Neuronal stem cell (in vitro differentiated cells): ENCODE measurements at places on chromosomes 3 and 15.

GRCh38 chr3:71226565-71227269 lies 356.8 kb downstream of the FOXP1 start:
- no peak for DNase-seq

DNA sequence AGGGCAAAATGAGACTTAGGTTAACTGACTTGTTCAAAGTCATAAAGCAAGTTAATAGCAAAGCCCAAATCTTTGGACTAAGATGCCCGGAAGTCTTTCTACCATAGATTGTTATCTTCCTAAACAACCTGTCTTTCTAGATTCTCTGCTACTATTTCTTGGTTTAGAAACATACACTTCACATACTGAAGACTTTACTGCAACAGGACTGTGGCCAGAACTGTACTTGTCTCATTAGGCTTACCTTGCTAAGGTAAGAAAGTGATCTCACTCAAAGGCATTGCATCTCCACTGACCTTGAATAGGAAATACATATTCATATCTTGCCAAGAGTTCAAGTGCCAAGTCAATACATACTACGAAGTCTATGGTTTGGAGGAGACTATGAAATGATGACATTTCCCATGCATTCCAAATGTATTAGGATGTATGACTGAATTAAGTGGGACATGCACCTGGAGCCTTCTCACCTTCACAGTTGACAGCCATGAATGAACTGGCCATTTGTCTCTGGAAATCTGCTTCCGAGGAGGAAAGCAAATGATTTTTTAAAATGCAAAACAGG lies 5.0 kb downstream of the ZDHHC3 start:
- DNase-seq: no peak

DNA sequence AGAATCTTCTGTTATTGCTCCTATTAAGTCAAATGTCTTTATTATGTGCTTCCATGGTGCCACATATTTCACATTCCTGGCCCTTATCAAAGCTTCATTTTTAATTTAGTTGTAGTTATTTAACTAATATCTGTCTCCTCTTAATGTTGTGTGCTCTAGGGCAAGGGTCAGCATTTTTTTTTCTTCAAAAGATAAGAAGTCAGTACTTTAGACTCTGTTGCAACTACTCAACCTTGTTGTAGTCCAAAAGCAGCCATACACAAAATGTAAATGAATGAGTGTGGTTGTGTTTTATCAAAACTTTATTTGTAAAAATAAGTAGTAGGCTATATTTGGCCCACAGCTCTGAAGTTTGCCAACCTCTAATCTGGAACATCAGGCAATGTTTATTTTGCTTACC lies 394.7 kb upstream of the CBLB start:
- no peak for DNase-seq

- DNase-seq: no peak
These were observed 34.9 kb upstream of the TTBK2 start for GRCh38 chr15:42955518-42955917.

- DNase-seq: no peak
These were observed 55.8 kb downstream of the PRKCI start for GRCh38 chr3:170277833-170278580.

GRCh38 chr3:114896978-114897377 lies 250.1 kb downstream of the ZBTB20 start:
- no peak for DNase-seq

GRCh38 chr3:183046883-183047282 lies 52.4 kb downstream of the MCCC1 start:
- DNase-seq: no peak

DNA sequence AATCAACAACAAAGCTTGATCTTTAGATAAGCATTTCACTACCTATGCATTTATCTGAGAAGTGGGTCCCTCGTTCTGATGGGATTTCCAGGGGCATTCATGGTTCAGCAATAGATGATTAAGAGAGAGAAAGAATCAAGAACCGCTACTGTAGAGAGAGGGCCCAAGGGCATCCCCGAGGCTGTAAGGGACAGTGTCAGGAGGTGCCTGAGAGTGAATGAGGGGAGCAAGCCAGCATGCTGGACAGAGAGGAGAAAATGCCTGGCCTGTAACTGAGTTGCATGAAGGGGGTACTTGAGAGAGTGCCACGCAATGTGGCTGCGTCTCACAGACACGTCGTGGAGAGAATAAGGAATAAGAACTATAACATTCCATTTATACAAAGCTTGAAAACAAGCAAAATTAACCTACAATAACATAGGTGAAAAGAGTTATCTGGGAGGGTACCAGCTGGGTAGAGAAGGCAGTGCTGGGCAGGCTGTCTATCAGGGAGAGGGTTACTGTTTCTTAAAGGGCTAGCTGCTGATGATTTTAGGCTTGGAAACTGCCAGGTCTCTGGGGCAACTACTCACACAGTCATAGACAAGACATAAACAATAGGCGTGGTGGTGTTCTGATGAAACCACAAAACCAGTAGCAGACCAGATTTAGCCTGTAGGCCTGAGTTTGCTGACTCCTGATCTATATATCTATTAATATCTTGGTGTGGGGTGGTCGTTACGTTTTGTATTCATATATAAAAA lies 374.6 kb upstream of the CFAP20DC start:
- DNase-seq: no peak

DNA sequence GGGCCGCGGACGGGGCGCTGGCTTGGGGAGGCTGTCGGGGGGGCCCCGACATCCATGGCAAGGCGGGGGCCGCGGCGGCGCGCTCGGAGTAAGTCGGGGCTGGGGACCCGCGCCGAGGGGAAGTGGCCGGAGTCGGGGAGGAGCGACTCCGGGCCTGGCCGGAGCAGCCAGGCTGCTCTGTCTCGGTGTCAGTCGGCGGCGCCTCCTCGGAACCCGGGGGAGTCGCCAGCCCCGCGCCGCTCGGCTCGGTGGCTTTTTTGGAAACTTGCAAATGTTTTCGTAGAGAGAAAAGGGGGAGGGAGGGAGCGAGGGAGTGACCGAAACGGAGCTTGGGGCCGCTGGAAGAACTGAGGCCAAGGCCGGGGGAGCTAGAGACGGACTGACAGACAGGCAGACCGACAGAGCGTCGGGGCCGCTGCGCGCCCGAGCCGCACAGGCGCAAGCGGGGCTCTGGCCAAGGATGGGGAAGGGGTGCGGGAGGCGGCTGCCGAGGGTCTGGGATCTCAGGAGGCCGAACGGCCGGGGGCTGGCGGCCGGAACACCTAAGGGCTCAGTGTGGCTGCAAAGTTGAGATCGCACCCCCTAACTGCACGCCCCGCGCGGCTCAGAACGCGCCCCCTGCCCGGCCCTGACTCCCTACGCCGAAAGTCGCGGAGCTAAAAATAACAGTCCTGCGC lies 5.0 kb downstream of the PTH1R start:
- peak; percentile 39 for DNase-seq

DNA sequence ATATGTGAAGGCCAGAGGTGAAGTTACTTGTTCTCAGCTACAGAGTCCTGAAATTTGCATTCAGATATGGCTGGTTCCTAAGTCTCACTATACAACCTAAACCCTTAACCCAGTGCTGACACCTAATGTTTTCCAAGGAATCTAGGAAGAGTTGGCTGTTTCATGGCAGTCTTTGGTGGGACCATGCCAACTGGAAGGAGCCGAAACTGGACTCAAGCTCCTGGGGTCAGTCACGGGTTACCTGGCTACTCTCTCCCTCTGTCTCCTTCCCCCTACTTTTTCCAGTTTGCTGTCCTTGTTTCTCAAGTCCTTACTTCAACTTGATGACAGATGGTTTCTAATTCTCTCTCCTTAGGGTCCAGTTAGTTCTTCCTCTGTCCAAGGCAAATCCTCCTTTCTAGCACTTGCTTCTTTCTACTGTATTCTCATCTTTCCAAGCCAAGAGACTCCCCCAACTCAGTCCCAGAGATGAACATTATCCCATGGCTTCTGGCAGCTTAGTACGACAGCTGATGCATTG lies 88.6 kb upstream of the COL6A5 start:
- no peak for DNase-seq

DNA sequence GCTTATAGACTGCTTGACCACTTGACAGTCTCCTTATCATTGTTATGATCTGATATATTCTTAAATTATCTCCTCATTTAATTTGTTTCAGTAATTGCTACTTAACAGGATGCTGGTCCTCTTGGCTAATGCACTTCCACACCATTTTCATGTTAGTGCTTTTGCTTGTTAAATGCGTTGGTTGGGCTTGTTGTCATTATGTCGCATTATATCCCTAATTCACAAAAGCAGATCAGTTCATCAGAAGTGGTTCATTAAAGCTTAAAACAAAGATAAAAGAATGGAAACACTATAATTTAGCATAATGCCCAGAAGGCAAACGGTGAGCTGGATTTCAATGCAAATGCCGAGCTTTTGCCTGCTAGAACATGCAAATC lies 17.1 kb upstream of the EHHADH start:
- DNase-seq: no peak

DNA sequence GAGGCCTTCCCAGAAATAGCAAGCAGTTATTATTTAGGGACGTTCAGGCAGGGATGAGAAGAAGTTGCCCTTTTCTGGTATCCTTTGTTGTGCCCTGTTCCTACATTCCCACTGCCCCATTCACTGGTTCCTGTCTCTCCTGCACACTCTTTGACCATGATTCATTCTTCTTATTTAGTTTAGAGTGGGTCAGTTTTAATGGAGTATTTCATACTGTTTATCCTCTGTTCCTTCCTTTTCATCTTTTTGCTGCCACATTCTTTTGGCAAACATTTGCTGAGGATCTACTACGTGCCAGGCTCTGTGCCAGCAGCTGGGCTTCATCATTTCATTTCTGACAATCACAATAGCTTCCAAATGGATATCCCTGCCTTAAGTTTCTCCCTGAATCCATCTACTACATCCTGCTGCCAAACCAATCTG lies 11.8 kb upstream of the EID1 start:
- no peak for DNase-seq

GRCh38 chr3:112671930-112672715 lies 31.2 kb upstream of the CCDC80 start:
- DNase-seq: no peak

DNA sequence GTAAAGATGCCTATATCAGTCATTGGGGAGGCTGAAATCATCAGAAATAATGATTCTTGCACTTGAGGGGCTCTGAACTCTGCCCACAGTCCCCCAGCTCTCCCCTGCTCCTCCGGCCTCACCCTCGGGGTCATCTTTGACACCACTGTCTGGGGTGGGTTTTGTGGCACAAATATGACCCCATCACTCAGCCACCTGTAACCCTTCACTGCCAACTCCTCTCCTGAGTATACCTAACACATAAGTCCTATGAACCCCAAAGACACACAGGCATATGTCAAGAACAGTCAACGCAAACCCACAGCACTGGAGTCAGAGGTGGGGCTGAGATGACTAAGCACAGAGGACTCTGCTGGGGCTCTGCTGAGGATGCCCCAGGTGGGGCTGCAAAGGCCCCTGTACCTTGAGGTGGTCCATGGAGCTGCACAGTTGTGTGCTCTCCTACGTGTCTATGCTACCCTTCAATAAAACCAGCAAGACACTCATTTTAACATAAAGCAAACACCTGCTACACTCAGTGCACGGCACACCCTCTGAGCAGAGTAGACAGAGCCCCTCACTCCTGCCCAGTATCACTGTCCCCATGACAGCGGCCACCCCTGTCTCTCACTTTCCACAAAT lies 29.9 kb downstream of the SLC41A3 start:
- DNase-seq: no peak

DNA sequence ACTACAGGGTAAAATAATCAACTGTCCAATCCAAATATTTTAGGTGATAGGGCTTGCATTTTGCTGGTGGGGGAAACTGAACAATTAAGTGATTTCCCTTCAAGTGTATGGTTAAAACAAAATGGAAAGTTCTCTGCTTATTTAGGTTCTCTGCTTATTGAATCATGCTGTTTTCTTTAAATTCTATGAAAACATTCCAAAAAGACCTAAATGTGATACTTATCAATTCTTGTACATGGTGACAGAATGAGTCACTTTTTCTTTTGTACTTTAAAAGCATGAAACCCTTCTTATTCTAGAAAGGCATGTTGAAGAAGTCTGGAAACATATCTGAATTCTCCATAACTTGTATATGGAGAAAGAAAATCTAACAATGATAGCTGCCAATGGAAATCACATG lies 192.6 kb downstream of the FMN1 start:
- no peak for DNase-seq

DNA sequence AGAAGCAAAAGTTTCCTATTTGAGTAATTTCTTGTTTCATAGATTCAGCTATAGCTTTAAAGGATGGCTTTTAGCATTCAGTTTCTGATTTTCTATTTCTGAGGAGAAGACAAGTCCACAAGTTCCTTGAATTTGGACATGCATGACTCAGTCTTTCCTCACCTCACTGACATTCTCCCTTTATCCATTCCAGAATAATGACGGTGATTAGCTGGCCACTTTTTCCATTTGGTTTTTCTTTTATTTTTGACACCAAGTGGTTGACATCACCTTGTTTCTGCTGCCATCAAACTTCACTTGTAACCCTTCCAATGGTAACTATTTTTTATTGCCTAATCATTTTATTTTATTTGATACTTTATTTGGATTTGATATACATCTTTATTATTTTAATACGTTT lies 404.4 kb upstream of the KCNMB2 start:
- DNase-seq: no peak

GRCh38 chr3:39141171-39141995 lies 12.0 kb downstream of the CSRNP1 start:
- no peak for DNase-seq

GRCh38 chr3:173066044-173067004 lies 74.7 kb downstream of the SPATA16 start:
- no peak for DNase-seq

DNA sequence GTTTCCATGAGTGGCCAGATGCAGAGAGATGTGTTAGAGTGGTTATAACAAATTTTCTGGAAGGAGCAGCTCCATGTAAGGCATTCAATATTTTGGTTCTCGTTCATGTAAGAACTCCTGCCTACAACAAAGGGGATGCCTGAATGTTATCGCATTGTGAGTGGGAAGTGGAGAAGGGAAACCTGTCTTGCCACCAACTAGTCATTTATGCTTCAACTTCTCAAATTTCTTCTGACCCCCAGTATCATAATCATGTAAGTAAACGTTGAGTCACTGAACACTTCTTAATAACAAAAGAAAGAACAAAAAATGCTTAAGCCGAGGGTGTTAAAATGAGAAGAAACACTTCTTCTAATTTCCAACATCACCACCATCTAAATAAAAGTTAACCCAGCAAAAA lies 62.0 kb upstream of the MRPL3 start:
- no peak for DNase-seq

DNA sequence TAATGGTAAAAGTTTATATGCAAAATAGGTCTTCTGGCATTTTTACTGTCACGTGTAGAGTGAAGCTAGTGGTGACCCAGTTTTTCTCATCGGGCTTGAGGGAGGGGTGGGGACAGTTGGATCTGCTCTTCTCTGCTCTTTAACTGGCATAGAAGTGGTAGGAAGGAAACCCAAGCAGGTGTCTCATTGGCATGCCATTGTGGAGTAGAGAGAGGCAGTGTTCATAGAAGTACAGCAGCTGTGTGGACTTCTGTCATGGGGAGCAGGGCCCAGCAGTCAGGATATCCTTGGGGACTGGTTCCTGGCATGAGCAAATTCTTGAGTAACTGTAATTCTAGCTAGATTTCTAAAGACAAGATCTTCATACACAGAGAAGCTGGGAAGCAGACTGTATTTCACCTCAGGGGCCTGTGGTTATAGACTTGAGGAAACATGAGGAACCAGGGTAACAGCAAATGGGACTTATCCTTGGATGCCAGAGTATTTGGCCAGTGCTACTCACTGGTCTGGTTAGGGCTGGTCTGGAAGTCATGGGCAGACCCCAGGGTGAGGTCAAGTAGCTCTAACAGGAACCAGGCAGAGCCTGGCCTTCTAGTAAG lies 42.9 kb downstream of the CDIN1 start:
- no peak for DNase-seq
